GM12878 (cell line): ENCODE measurements at places on chromosomes 6 and 20.

GRCh38 chr20:57596998-57597939, 23.0 kb downstream of the ZBP1 start:
- H3K27ac ChIP-seq: no peak overlapping the region
- H3K4me1 ChIP-seq: peaks cover 4% of the 10 kb centered on the region
- no peak overlapping the region for H3K4me3 ChIP-seq
- no peaks in the 10 kb centered on the region for H3K36me3 ChIP-seq
- DNase-seq: no peak

DNA sequence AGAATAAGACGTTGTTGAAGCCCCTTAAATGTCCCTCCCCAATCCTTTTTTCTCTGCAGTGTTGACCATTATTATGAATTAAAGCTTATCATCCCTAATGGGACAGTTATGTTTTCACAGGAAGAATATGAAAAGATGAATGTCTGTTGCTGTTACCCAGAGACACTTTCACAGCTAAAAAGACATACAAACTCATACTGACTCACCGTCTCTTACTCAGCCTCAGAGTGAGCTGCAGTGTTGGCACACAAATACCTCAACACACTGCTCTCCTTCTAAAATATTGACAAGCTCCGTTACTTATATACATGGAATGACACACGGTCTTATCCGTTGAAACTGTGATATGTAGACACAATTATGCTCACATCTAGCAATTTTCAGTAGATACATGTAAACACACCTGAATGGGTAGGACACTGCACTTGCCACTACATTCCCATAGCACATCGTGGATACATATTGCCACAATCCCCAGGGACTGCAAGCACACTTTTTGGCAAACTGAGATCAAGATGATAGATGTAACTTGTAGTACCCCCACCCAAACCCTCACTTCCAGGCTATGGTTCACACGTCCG, 9.6 kb upstream of the SAPCD1 start:
- H3K36me3 ChIP-seq: no peaks in the 10 kb centered on the region
- no peak overlapping the region for H3K4me3 ChIP-seq
- H3K27me3 ChIP-seq: no peaks in the 10 kb centered on the region
- H3K27ac ChIP-seq: no peak overlapping the region

DNA sequence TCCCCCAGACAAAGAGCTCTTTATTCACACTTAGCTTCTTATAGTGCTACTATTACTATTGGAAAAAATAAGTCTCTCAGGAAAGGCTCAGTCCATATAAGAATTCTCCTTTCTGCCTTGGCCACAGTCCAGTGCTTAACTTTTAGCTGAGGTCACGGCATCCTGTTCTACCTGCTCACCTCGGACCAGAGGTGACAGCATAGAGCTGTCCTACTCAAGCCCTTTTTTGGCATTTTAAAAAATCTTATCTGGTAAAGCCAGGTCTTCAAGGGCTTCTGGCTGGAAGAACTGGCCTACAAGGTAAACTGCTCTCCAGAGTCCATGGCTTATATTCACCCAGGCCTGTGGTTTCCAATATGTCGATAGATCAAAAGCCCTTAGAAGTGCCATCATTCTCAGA, 109.7 kb downstream of the RCAN2 start:
- H3K36me3 ChIP-seq: no peaks in the 10 kb centered on the region
- DNase-seq: no peak
- no peak overlapping the region for H3K4me3 ChIP-seq
- H3K27ac ChIP-seq: no peak overlapping the region
- no peaks in the 10 kb centered on the region; the same call in none of the 2 replicates for H3K27me3 ChIP-seq
- peaks cover 14% of the 10 kb centered on the region for H3K4me1 ChIP-seq

GRCh38 chr6:10558565-10558964, 37.4 kb downstream of the GCNT2 start:
- no peak overlapping the region for H3K27ac ChIP-seq
- no peaks in the 10 kb centered on the region for H3K36me3 ChIP-seq
- no peak overlapping the region for H3K4me3 ChIP-seq
- DNase-seq: no peak
- H3K27me3 ChIP-seq: no peaks in the 10 kb centered on the region
- no peaks in the 10 kb centered on the region; the same call in 1 of the 2 replicates for H3K4me1 ChIP-seq

DNA sequence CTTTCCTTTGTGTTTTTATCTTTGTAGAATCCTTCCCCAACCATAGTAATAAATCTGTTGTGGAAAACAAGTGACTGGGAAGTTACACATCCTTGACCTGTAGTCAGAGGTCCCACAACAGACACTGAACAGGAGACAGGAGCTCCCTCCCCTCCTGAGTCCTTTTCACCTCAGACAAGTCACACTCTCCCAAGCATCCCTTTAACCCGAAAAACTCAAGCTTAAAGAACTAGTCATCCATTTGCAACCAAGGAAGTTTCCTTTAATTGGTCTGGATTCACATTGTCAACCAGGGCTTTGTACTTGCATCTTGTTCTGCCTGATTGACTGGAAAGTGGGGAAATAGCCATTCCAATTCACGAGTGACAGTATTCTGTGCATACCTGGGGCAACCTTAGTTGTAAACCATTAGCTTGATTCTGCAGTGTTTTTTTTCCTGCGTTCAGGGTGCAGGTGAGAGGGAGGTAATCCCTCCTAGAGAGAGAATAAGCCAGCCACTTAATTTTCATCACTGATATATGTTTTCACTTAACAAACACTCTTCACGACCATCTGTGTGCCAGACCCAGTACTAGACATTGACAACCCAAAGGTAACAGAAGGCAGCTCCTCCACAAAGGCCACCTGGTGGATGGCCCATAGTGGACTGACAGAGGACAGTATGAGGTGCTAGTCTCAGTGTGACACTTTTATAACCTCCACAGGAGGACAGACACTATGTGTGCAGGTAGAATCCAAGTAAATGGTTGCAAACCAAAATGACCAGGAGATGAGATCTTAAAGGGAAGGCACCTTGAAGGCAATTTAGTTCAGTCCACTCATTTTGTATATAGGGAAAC, 112.4 kb downstream of the SLX4IP start:
- no peak overlapping the region for H3K4me3 ChIP-seq
- no peak overlapping the region for H3K27ac ChIP-seq
- no peak for DNase-seq
- no peaks in the 10 kb centered on the region for H3K36me3 ChIP-seq

DNA sequence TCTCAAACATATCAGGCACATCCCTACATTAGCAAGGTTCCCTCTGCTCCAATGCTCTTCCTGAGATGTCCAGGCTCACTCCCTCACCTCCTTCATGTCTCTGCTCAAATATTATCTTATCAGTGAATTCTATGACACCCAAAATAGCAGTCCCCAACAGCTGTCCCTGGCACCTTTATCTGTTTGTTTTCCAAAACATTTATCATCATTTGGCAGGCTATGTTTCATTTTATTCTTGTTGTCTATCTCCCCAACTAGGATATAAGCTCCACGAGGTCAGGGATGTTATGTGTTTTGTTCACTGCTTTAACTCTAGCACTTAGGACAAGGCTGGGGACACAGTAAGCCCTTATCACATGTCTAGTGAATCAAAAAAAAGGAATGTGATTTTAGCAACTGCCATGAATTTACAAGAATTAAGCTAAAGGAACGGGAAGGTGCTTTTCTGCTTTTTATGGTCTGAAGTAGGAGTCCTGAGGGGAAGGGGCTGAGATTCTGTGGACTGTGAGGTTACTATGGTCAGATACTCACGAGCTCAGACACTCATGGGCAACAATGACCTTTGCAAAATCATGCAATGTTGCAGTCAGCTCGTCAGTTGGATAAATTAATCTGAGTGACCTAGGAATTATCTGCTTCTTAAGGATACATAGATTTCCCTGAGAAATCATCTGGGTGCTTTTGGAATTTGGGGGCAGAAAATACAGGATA, 1.9 kb upstream of the IL22RA2 start:
- no peak overlapping the region for H3K4me3 ChIP-seq
- H3K27me3 ChIP-seq: no peaks in the 10 kb centered on the region
- H3K4me1 ChIP-seq: peaks cover 41% of the 10 kb centered on the region
- H3K36me3 ChIP-seq: no peaks in the 10 kb centered on the region
- H3K27ac ChIP-seq: peak overlapping the region; percentile 29; the same call in 1 of the 2 replicates
- no peak for DNase-seq

DNA sequence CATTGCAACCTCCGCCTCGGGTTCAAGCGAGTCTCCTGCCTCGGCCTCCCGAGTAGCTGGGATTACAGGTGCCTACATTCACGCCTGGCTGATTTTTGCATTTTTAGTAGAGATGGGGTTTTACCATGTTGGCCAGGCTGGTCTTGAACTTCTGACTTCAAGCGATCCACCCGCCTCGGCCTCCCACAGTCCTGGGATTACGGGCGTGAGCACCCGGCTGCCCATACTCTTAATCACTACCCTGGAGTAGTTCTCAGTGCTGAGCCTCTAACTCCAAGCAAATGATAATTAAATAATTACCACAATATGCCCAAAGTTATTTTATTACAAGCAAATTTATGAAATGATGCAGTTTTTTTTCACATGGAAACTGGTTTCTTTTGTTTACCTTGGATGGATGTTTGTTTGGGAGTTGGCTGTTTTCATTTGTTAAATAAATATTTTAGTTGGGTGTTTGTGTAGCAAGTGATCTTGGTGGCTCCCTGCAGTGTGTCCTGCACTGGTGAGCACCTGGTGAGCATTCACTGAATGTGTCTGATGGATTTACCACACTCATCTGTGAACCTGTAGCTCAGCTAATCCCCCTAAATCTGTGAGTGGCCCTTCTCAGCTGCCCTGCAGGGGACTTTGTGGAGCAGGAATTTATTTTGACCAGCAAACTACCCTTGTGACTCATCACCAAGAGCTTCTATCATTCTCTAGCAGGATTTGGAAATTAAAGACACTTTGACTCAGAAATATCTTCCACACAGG, 36.9 kb downstream of the UTRN start:
- no peak overlapping the region for H3K27ac ChIP-seq
- no peaks in the 10 kb centered on the region for H3K4me1 ChIP-seq
- no peak overlapping the region for H3K4me3 ChIP-seq
- no peaks in the 10 kb centered on the region for H3K36me3 ChIP-seq

- no peaks in the 10 kb centered on the region for H3K4me1 ChIP-seq
- H3K36me3 ChIP-seq: no peaks in the 10 kb centered on the region
- H3K27ac ChIP-seq: no peak overlapping the region
- no peak overlapping the region for H3K4me3 ChIP-seq
Observed at GRCh38 chr6:30847421-30847970, 36.8 kb upstream of the DDR1 start.

DNA sequence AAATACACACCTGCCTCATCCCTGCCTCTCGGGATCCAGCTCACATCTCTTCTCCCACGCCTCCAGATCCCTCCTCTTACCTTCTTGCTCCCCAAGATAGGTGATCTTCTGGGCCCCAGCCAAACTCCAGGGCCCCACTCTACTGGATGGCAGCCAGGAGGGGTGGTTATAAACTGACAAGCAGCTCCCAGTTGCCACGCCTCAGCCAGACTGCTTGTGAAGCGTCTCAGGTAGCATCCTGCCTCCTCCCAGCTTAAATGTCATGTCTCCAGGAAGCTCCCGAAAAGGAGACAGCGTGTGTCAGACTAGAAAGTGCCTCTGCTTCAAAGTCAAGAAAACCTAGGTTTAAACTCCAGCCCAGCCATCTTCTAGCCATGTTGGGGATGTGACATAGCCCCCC, 114.1 kb downstream of the LRFN2 start:
- peaks cover 4% of the 10 kb centered on the region; the same call in 1 of the 2 replicates for H3K27me3 ChIP-seq
- H3K4me1 ChIP-seq: no peaks in the 10 kb centered on the region
- H3K4me3 ChIP-seq: no peak overlapping the region
- H3K36me3 ChIP-seq: no peaks in the 10 kb centered on the region

- no peaks in the 10 kb centered on the region; the same call in 1 of the 2 replicates for H3K36me3 ChIP-seq
- no peaks in the 10 kb centered on the region for H3K4me1 ChIP-seq
- no peak overlapping the region for H3K27ac ChIP-seq
- no peak for DNase-seq
Observed at GRCh38 chr6:20134613-20135012, 77.7 kb downstream of the MBOAT1 start.

DNA sequence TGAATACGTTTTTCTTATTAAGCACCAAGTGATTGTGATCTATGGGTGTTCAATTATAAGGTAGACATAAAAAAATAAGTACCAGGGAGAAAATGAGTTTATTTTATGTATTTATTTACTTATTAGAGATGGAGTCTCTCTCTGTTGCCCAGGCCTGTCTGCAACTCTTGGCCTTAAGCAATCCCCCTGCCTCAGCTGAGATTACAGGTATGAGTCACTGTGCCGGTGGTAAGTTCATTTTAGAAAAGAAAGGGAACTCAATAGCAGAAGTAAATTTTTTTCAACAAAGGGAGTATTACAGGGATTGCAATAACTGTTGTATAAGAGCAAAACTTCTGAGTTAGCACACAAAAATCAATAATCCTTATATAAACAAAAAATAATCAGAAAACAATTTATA, 98.7 kb upstream of the FUT9 start:
- no peaks in the 10 kb centered on the region for H3K27me3 ChIP-seq
- H3K4me1 ChIP-seq: no peaks in the 10 kb centered on the region
- H3K36me3 ChIP-seq: no peaks in the 10 kb centered on the region
- H3K27ac ChIP-seq: no peak overlapping the region

GRCh38 chr6:164928728-164929407, 380.5 kb downstream of the C6orf118 start:
- no peaks in the 10 kb centered on the region for H3K4me1 ChIP-seq
- H3K36me3 ChIP-seq: no peaks in the 10 kb centered on the region
- H3K27me3 ChIP-seq: no peaks in the 10 kb centered on the region
- H3K4me3 ChIP-seq: no peak overlapping the region
- DNase-seq: no peak

DNA sequence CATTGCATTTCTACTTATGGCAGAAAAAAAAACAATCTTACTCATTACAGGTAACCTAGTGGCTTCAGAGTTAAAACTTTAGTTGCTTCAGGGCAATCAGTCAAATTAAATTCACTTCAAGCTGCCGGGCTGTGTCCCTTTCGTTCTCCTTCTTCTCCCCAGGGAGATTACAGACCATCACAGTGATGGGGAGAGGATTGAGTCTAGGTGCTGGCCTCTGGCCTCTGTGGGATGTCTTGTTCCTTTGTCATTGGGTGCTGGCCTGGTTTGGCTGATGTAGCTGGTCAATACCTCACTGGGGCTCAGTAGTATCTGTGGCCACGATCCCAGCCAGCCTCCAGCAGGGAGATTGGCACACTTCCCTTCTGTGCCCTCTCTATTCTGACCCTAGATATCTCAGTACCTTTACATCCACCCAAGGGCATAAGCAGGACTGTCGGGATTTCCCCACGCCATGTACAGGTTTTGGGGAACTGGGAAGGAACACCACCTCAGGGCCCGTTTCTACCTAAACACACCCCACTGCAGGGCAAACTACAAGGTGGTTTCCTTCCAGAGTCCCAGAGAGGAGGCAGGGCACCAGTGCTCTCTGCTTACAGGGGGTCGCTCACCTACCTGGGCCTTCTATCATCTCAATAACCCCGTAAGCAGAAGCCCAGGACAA, 15.4 kb downstream of the FYN start:
- H3K36me3 ChIP-seq: peaks cover 4% of the 10 kb centered on the region
- DNase-seq: no peak
- no peak overlapping the region for H3K4me3 ChIP-seq
- no peak overlapping the region; the same call in 1 of the 2 replicates for H3K27ac ChIP-seq
- H3K4me1 ChIP-seq: peaks cover 10% of the 10 kb centered on the region; the same call in 1 of the 2 replicates
